ENCODE measurements at places on chromosomes 1 and 21.

DNA sequence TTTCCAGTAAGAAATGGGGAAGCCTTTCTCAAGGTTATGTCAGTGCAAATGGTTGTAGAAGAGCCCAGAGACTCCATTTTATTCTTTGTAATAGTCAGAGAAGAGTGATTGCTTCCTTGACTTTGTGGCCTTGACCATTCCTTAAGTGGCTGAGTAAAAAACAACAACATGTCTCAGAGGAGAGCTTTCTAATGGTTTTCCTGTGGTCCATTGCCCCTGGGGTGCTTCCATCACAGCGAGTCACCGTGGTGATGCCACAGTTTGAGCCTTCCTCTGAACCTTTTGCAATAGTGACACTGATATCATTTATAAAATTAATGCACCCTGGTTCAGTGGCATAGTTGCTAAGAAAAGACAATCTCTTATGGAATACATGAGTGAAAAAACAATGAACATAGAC lies 38.6 kb downstream of the PAPPA2 start:
- no peak for DNase-seq

DNA sequence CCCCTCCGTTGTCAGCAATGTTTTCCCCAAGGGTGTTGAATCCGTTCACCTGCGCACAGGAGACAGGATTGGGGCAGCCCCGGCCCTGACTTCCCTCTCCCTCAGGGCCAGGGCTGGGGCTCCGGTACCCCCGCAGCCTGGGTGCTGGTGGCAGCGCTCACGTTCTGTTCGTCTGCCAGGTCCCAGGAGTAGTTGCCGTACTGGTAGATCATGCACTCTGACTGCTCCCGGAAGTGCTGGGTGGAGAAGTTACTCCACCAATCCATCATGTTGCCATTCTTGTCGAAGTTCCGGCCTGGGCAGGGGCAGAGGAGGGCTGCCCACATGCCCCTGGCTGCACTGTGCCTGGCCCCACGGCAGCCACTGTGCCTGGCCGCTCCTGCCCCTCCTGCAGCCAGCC lies 6.1 kb downstream of the PRXL2B start:
- DNase-seq = no peak

- DNase-seq = no peak
Measured at GRCh38 chr1:223180731-223181321, 37.8 kb upstream of the TLR5 start.

DNA sequence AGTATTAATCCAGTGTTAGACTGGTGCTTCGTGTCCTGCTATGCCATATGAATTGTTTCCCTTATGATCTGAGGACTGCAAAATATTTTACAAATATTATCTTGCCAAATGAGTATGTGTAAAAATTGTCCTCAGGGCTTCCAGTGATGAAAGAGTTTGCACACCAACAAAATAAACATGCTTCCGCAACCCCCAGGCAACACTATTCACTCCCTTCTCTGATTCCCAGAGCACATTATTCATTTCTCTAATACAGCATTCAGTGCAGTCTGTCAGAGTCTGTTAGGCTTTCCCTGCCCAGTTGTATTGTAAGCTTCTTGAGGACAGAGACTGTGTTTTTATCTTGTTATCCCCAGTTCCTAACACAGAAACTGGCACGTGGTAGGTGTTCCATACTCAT lies 409.9 kb upstream of the C1orf87 start:
- no peak for DNase-seq

GRCh38 chr1:213070406-213070805 lies 19.4 kb downstream of the RPS6KC1 start:
- peak; percentile 36 for DNase-seq

- no peak for DNase-seq
Measured at GRCh38 chr1:93061895-93062792, 16.9 kb upstream of the MTF2 start.

DNA sequence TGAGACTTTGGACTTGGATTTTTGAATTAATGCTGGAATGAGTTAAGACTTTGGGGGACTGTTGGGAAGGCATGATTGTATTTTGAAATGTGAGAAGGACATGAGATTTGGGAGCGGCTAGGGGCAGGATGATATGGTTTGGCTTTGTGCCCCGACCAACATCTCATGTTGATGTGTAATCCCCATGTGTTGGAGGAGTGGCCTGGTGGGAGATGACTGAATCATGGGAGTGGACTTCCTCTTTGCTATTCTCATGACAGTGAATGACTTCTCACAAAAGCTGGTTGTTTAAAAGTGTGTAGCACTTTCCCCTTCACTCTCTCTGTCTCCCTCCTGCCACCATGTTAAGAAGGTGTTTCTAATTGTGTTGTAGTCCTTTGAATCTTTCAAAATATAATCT lies 9.3 kb upstream of the PHGDH start:
- DNase-seq = no peak

- no peak for DNase-seq
Measured at GRCh38 chr1:24147194-24147593, 4.3 kb upstream of the IL22RA1 start.

DNA sequence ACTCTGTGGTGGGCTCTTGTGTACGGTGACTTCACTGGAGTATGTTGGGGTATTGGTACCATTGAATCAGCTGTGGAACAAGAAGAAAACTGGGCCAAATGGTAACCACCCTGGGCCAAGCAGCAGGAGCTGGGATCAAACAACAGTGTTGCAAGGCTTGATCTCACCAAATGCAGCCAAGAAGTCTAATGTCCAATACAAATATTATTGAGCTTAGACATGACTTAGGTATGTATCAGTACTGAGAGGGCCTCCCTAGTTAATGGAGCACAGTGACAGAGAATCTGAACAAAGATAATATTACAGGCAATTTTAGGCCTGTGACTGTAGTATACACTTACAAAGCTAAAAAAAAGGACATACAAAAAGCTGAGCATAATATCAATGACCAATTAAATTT lies 604.8 kb downstream of the PLA2G4A start:
- no peak for DNase-seq

DNA sequence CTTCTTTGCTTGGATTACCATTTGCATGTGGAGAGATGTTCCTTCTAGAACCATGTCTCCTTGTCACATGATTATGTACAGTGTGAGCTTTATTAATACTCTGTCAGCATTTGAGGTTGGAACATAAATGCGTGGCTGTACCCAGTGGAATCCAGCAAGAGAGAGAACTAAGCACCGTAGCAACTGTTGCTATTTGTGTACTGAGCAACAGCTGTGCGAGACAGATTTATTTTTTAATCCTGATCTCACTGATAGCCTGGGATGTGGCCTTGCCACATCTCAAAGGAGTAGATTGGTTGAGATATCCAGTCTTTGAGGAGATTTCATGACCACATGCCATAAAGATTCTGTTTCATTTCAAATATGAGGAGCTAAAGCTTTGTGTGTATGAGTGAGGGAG lies 43.4 kb downstream of the KIF1B start:
- DNase-seq = no peak

- no peak for DNase-seq
Measured at GRCh38 chr1:14392161-14392858, 206.2 kb upstream of the KAZN start.

GRCh38 chr21:43866260-43866629 lies 1.2 kb downstream of the AGPAT3 start:
- DNase-seq = peak; percentile 62

DNA sequence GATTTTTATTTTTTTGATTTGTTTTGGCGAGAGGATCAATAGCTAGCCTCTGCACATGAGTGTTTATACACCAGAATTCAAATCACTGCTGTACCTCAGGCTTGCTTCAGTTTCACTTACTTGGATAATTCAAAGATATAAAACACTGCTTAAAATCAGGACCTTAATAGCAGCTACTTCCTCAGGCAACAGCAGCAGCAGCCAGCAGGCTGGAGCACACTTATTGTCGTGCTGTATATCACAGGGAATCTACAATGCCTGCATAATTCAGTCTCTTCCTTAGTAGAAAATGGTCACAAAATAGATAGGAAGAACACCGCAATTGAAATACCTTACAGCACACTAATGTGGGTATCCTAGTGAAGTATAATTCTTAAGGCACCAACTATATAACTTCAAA lies 497.3 kb downstream of the NEGR1 start:
- no peak for DNase-seq

DNA sequence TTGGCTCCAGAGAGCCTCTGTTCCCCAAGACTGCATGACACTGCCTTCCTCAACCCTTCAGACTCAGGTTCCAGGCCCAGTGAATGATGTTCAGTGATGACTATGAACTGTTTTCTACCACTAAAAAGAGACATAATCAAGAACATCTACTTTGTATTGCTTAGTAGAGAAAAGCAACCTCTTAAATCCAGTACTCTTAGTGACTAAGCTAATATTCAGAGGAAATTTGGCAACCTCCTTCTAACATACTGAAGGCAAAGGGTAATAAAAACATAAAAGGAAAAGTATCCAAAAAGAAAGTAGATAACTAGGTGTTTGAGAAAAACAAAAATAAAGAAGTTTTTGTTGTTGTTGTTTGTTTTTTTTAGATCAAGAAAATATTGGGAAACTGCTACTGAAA lies 153.3 kb upstream of the RUNX1 start:
- no peak for DNase-seq

DNA sequence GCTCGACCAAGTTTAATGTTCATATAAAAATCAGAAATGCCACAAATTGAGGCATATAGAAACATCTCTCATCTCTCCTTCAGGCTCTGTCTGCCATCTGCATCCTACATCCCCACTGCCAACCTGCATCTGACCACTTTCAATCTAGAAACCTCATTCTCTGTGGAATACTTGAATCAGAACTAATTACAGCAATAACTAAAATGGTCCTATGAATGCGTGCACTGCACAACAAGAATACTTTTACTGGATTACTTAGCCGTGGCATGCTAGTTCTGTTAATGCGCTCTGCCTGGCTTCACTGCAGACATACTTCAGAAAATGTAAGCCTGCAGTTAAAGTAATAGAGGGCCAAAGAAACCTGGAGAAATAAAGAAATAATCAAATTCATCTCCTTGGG lies 89.8 kb upstream of the NR5A2 start:
- no peak for DNase-seq

- DNase-seq = no peak
Measured at GRCh38 chr1:97123717-97124431, 402.3 kb downstream of the PTBP2 start.

GRCh38 chr21:34687745-34688144 lies 19.0 kb downstream of the CLIC6 start:
- DNase-seq = no peak

Measured in GM19239 (cell line).